ENCODE measurements at places on chromosomes 2 and 18. TPM values are rescaled to one million over a fixed set of nuclear protein-coding genes. Genes with fewer than 3 reads are reported as not detected.

Gene DES
- total RNA-seq = 302 TPM

Gene DNAH6
- total RNA-seq = not detected

Gene RAB6C
- 0.68 TPM for total RNA-seq

Gene MYOM1
- 16.1 TPM for total RNA-seq

- H3K4me3 ChIP-seq = no peak overlapping the region
- DNase-seq = no peak
- no peaks in the 10 kb centered on the region for H3K4me1 ChIP-seq
- H3K36me3 ChIP-seq = no peaks in the 10 kb centered on the region
- H3K27me3 ChIP-seq = no peaks in the 10 kb centered on the region
- no peak overlapping the region for H3K27ac ChIP-seq
These were observed 724.0 kb upstream of the LINC00305 start for GRCh38 chr18:64872710-64873458.

GRCh38 chr2:188524519-188525113 lies 232.9 kb downstream of the GULP1 start:
- no peak overlapping the region for H3K4me3 ChIP-seq
- no peak for DNase-seq
- H3K27me3 ChIP-seq = no peaks in the 10 kb centered on the region
- H3K36me3 ChIP-seq = no peaks in the 10 kb centered on the region

- H3K36me3 ChIP-seq = no peaks in the 10 kb centered on the region
- peaks cover 11% of the 10 kb centered on the region for H3K4me1 ChIP-seq
- peak; percentile 6 for DNase-seq
- peak overlapping the region; percentile 37 for H3K4me3 ChIP-seq
These were observed 85.3 kb upstream of the EFEMP1 start for GRCh38 chr2:56008661-56009431.

DNA sequence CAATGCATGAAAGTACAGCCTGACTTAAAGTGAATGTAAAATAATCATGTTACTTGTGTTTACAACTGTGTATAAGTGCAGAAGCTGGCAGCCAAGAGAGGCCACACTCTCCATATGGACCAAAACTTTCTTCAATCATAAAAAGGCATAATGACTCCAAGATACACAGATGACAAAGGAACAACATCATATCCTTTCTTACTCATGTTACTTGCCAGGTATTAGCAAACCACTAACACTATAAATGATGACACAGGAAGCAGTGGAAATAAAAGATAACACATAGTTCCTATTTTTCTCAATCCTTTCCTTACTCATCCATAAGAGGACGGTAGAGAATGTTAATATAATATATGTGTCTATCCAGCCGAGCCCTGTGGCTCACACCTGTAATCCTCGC lies 400.0 kb upstream of the CDH2 start:
- H3K4me3 ChIP-seq = no peak overlapping the region
- H3K27me3 ChIP-seq = no peaks in the 10 kb centered on the region
- DNase-seq = no peak
- H3K36me3 ChIP-seq = no peaks in the 10 kb centered on the region
- H3K4me1 ChIP-seq = no peaks in the 10 kb centered on the region

DNA sequence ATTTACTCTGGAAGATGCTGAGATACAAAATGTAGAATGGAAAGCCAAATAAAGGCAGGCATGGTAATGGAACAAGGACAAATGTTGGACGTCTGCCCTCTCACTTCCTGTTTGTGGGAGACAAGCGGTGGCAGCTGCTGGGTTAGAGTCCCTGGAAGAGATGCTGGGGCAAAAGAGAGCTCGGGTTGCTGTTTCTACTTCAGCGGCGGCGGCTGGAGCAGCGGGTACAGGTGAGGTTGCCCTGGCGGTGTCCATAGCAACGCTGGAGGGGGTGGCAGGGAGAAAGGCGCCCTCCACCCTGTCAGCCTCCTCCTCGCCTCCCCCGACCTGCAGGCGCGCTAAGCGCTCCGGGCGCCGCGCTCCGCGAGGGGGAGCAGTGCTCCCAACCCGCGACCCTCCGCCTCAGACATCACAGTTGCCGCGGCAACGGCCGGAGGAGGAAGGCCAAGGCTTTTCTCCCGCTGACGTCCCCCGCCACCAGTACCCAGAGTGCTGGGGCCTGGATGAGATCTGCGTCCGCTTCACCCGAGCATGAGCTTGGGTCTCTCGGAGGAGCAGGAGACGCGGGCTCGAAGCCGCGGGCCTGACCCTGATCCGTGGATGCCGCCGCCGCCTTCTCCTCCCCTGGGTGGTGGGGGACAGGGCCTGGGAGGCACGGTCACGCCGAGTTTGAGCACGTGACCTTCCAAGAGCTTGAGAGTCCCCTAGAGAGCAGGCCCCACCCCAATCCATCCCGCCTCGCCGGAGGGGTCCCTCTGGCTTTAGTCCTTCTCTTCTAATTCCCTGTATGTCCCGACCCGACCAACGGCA lies 65.6 kb downstream of the NOL4 start:
- no peak for DNase-seq
- H3K27ac ChIP-seq = no peak overlapping the region
- peaks cover 4% of the 10 kb centered on the region for H3K27me3 ChIP-seq
- no peaks in the 10 kb centered on the region for H3K36me3 ChIP-seq
- H3K4me3 ChIP-seq = peak overlapping the region; percentile 69

- H3K27me3 ChIP-seq = no peaks in the 10 kb centered on the region
- no peaks in the 10 kb centered on the region for H3K36me3 ChIP-seq
- H3K27ac ChIP-seq = no peak overlapping the region
- H3K4me3 ChIP-seq = no peak overlapping the region
- no peaks in the 10 kb centered on the region for H3K4me1 ChIP-seq
These were observed 47.8 kb upstream of the INPP4A start for GRCh38 chr2:98396745-98397355.

DNA sequence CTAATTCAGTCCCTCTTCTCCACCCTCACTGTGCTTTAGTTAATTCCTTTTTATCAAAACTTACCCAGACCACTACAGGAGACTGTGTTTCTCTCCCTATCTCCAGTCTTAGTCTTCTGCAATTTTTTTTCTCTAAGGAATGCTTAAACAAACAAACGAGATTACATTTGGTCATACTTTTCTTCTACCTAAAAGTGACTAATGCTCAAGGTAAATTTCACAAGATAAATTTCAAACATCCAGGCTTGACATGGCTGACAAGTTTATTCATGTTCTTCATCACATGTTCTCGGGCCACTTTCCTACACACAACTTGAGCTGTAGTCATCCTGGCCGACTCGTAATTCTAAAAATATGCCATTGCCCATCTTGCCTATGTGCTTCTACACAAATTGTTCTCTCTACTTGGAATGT lies 23.2 kb upstream of the ACSL3 start:
- no peak overlapping the region for H3K4me3 ChIP-seq
- no peaks in the 10 kb centered on the region for H3K27me3 ChIP-seq
- DNase-seq = no peak
- no peaks in the 10 kb centered on the region for H3K36me3 ChIP-seq
- no peak overlapping the region for H3K27ac ChIP-seq
- no peaks in the 10 kb centered on the region for H3K4me1 ChIP-seq

DNA sequence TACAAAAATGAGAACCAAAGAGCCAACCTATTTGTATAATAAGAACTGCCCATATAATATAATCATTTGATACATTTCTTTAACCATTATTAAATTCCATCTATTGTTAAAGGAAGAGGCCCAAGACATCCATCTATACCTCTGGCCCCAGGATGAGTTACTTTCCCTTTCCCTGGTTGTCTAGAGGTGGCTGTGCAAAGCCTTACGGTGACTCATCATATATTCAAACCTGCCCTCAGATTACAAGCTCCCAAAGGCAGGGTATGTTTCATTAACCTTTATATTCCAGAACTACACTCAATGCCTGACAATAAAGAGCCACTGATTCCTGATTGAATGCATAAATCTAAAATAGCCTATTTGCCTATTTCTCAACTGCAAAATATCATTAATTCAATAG lies 105.8 kb upstream of the PID1 start:
- H3K27ac ChIP-seq = no peak overlapping the region
- no peak for DNase-seq
- no peak overlapping the region for H3K4me3 ChIP-seq
